ENCODE measurements at places on chromosomes 1 and 21.

DNA sequence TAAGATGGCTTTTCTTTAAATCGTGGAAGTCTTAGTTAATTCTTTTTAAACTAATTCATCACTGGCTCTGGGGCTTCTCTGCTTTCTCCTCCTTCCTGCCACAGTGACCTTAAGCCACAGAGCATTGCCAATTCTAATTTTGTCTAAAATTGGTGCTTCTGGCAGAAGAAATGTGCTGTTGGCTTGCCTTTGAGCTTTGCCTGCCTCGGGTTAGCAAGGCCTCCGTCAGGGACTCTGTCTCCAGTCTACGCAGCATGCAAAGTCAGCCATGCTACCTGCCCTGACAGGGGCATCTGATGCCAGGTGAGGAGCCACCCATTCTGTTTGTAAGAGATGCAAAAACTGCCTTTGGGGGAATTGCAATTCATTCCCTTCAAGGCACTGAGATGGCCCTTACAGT is 25.2 kb downstream of the CLDN14 start:
- no peak for DNase-seq

DNA sequence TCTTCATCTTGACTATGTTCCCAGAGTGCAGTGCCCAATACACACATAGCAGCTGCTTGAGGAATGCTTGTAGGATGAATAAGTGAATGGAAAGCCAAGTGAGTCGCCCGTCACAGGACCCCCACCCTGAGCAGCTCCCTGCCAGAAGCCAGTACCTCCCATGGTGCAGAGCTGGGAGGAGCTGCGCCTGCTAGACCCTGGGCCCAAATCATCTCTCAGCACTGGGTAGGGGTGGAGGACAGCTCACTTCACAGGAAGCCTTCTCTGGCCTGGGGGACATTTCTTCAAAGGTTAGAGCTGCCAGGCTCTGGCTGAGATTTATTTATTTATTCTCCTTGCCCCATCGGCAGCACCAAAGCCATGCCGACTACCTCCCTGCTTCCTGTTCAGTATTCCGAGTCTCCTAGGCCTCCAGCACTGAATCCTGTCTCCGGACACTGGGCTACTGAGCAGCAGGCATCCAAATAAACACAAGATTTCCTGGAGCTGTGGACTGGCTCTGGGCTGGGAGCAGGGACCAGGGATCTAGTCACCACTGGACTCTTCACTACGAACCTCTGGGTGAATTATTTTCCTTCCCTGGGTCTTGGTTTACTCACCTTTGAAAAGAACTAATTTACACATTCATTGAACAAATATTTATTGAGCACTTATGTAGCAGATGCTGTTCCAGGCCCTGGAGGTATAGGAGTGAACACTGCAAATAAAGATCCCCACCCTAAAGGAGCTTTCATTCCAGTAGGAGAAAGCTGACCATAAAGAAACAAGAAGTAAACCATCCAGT is 187.7 kb downstream of the TRABD2B start:
- no peak for DNase-seq

DNA sequence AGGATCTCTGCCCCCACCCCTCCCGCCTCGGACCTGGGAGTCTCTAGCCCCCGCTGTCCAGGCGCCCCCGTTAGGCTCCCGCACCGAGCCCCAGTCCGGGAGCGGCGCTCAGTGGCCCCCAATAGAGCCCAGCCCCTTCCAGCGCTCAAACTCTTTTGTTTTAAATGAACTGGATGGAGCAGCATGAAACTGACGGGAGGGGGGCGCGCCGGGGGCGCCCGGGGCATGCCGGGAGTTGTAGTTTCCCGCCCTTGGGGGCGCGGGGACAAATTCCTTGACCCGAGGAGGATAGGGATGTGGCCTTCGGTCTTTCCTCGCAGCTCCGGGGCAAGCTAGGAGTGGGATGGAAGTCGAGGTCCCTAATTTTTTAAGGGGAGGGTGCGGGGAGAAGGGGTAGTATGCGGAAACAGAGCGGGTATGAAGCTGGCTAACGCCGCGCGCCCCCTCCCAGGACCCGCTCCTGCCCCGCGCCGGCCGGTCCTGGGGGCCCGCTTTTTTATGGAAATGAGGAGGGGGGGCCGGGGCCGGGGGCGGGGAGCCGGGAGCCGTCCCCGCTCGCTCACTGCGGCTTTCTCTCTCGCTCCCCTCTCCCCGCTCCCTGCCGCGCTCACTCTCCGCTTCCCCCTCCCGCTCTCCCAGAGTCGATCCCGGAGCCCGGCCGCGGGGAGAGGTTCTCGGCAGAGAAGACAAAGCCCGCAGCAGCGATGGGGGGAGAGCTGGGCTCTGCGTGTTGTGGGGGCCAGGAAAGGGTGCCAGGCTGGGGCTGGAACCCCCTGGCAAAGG is at the start of gene MEX3A:
MEX3A (minus strand) TSS at position 157 of the 783 bp plus-strand sequence. CDS start 467 bp downstream, outside the sequence.
- DNase-seq: peak; percentile 93

DNA sequence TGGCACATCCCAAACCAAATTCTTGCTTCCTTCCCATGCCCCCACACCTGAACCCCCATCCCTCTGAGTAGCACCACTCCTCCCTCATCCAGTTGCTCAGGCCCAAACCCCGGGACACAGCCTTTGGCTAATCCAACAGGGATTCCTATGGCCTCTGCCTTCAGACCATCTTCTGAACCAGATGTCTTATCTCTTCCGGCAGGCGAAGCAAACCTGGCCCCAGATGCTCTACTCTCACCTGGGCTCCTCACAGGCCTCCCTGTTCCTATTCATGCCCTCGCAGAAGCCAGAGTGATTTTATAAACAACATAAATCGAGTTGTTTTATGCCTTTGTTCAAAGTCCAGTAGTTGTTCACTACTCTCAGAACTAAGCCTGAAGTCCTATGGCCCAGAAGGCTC is 12.5 kb upstream of the KCNA2 start:
- DNase-seq: no peak
